ENCODE measurements at places on chromosomes 7 and 10. TPM values are rescaled to one million over a fixed set of nuclear protein-coding genes. Genes with fewer than 3 reads are reported as not detected.

GRCh38 chr10:28375399-28376354, 72.8 kb upstream of the MPP7 start:
- DNase-seq, result peak; percentile 74

- DNase-seq, result no peak
Observed at GRCh38 chr10:79387974-79388850, 40.9 kb downstream of the PPIF start.

DNA sequence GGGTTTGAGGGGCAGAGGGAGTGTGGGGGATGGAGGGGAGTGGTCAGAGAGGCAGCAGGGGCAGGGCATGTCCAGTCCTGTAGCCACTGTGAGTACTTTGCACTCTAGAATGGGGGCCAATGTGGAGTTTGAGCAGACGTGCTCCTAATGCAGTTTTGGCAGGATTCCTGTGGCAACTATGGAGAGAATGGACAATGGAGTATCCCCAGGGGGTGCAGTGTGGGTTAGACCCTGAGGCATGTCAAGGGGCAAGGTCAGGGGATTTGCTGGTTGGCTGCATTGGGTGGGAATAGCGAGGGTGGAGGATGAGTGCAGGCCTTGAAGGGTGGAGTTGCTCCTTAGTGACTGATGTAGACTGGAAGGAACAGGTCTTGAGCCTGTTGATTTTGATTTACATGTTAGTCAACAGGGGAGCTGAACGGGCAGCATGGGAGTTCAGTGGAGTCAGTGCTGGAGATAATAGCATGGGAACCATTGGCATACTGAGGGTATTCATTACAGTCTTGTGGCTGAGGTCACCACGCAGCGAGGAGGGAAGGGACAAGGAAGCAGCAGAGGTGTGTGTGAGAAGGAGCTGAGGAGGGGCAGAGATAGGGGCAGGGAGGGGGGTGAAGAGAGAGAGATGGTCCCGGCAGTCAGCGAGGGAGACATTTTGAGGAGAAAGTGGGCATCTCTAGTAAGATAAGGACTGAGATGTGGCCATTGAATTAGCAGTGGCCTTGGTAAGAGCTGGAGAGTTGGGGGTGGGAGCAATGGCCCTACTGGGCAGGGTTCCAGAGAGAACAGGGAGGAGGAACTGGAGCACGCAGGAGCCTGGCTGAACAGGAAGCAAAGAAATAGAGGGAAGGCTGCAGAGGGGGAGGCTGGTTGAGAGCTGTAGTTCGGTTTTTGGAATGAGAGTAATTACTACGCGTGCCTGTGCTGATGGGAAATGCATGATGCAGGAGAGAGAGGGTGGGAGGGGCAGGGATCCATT, 112.7 kb downstream of the CCNY start:
- DNase-seq, result no peak

- peak; percentile 58 for DNase-seq
Observed at GRCh38 chr10:127154831-127155620, 41.4 kb downstream of the INSYN2A start.

DNA sequence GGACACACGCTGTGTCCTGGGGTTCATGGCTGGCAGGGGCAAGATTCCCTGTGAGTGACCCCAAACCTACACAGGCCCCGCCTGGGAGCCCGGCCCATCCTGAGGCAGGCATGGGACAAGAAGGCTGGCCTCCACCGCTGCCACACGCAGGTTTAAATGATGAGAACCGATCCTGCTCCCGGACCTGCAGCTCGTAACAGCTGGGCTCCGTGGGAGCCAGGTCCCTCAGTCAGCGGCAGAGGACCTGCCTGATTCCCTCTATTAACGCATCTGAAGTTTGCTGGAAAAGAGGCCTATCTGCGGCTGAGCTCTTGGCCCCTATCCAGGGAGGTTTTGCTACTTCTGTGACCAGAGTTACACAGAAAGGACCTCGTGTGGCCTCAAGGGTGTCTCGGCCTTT, 112.3 kb downstream of the VIPR2 start:
- DNase-seq, result no peak

GRCh38 chr7:76086070-76086469, 38.2 kb downstream of the MDH2 start:
- peak; percentile 59 for DNase-seq

DNA sequence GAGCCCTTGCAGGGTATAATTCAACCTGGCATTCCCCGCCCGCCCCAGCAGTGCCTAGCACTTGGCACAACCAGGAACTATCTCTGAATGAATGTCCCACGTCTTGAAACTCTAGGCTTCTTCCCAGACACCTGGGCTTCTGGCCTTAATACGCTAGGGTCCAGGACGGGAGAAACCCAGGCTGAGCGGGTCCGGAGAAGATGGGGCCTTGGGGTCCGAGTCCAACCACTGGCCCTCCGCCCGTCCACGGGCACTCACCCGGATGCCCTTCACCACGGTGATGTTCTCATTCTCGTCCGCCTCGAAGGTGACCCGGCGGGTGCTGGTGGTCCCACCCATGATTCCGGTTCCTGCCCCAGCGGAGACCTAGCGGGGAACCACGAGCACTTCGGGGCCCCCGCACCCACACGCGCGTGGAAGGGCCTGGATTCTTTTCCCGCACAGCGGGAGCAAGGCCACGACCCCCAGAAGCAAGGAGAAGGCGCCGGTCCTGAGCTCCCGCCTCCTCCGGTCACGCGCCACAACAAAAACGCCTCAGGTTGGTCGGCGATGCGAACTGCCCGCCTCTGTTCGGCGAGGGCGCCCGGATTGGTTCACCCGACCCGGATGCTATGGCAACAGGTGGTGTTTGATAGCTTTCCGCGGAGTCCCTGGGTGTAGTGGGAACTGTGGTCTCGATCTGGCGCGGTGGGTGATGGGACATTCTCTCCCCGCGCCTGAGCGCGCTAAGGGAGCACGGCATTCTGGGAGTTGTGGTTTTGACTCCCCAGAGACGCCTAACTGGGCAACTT, at the start of gene CHCHD3:
Gene CHCHD3 (minus strand): TSS at position 492 of the 791 bp plus-strand sequence. CDS start 153 bp downstream, at position 339.
- peak; percentile 98 for DNase-seq

DNA sequence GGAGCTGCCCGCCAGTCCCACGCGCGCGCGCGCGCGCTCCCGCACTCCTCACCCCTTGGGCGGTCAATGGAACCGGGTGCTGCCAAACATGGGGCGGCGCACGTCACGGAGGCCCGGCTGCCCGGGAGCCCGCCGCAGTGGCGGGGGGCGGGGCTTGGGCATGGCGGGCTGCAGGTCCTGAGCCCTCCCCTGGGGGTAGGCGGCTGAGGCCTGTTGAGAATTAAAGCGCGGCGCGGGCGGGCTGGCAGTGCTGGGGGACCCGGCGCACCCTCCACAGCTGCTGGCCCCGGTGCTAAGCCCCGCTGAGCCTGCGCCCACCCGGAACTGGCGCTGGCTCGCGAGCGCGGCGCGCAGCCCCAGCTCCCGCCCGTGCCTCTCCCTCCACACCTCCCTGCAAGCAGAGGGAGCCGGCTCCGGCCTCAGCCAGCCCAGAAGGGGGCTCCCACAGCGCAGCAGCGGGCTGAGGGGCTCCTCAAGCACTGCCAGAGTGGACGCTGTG, 634.2 kb downstream of the ANKRD7 start:
- DNase-seq, result no peak

- DNase-seq, result no peak
Observed at GRCh38 chr7:131586259-131586658, 29.8 kb upstream of the PODXL start.

DNA sequence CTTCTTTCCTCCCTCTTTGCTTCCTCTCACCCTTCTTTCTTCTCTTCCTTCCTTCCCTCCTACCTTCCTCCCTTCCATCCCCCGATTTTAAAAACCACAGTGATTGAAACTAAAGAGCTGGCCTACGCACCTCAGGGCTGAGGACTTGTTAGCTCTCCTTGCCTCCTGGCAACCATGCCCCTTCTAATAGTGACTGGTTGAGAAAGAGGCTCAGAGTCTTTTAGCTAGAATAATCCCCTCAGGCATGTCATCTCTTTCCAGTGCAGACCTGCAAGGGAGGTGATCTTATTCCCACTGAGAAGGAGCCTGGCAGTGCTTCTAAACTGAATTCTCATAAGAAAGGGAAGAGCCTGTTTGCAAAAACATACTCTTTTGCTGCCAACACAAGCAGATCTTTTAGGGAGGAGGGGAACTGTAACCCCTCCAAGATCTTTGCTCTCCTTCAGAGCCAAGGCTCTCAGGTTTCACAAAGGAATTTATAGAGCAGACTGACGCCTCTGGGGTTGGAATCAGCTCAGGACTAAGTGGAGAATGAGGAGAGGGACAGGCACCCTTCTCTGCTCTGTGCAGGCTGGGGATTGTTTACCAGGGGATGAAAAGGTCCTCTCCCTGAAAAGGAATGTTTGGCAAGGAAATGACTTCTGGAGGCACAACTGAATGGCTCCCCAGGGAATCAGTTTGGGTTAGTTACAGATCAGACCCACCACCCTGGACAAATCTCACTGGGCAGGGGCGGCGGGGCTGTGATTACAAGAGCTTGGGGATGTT, 9.4 kb upstream of the ANKRD1 start:
- DNase-seq, result peak; percentile 75

DNA sequence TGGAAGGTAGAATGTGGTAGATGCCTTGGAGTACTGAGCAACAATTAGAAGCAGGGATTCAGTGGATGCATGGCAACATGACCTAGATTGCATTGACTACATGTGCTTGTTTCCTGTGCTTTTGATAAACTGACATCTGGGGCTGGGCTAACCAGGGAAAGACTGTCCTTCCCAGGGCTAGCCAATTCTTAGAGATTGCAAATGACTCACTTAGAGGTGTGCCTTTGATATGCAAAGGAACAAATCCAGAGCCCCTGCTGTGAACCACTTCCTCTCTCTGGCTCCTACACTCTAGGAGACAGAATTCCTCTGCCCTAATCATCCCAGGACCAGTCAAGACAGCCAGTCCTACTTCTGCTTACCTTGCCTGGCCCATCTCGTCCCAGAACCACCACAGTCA, 651.5 kb downstream of the LRMDA start:
- peak; percentile 29 for DNase-seq

DNA sequence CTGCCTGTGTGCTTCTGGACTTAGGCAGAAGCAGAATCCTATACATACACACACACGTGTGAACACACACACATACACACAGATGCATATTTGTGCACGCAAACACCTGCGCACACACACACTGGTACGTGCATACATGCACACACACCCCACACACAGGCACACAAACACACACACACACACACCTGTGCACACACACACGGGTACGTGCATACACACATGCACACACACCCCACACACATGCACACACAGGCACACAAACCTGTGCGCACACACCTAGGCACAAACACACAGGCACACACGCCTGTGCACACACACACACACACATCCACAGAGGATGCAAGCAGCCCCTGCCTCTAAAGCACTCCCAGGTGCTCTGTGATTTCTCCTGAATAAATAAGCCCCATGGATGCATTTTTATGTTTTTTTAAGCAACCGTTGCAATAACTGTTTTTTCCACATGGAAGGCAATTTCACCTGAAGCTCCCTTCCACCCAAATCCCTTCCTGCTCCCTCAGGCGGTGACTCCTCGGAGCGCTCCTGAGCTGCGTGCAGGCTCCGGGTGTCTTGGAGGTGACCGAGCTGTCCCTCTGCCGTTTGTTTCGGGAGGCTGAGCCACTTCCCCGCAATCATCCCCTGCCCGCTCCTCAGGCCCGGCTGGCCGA, 41.5 kb upstream of the PDGFA start:
- DNase-seq, result no peak

DNA sequence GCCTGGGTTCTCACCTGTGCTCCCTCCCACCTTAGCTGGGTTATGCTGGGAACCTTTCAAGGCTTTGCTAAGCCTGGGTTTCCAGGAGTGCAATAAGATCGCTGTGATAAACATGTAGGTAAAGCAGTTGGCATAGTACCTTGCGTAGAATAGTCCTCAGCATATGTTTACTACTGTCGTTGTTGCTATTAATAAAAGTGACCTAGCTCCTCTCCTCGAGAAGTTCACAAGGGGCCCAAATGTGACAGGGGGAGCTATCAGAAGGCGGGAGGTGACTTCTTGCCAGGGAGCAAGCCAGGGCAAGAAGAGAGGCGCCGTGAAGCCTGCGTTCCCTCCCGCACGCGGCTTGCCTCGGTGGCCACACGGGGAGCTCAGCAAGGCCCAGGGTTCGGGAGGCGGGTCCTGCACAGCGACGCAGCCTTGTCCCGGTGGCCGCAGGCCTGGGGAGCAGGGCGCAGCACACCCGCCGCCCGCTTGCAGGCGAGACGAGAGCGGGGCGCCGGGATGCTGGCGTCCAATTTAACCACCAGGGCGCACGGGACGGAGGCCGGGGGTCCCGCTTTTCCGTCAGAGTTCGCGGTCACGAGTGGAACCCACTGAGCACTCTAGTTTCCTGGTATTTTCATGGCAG, 106.2 kb downstream of the SNX10 start:
- no peak for DNase-seq

GRCh38 chr7:111883241-111883640, 320.9 kb upstream of the IMMP2L start:
- DNase-seq, result no peak

GRCh38 chr7:149719050-149719899, 54.1 kb downstream of the ZNF467 start:
- peak; percentile 76 for DNase-seq

- DNase-seq, result no peak
Observed at GRCh38 chr10:22959292-22959691, 31.4 kb downstream of the ARMC3 start.

- no peak for DNase-seq
Observed at GRCh38 chr10:59611048-59611447, 98.6 kb downstream of the SLC16A9 start.

DNA sequence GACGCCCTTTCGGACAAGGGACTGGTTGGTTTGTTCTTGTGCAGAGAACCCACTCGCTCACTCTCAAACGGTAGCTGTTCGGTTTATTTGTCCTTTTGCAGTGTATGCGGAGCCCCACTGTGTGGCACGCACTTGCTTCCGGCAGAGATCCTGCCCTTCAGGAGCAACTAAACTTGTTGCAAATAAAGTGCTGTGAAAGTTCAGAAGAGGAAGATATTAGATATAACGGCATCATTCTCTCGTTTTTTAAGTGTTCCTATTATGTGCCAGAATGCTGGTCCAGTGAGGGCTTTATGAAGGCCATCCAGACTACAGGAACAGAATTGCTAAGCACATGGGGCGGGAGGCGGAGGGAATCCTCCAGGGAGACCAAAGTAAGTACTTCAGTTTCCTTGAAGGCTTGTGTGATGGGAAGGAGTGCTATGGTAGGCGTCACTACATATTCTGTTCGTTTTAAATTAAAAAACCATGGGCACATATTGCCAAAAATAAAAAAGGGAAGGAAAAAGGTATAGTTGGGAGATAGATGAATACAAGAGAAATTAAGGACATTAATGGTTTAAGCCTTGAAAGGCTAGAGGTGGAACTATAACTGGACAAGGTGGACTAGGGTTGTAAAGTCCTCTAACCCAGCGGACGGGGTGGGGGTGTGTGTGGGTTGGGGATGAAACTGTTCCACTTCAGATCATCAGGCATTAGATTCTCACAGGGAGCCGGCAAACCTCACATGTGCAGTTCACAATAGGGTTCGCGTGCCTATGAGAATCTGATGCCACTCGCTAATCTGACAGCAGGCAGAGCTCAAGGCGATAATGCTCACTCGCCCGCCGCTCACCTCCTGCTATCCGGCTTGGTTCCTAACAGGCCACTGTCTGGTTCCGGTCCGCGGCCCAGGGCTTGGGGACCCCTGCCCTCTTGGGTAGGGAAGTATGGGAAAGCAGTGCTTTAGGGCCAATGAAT, 704 bp upstream of the ERLIN1 start:
- peak; percentile 41 for DNase-seq

GRCh38 chr7:46934198-46934825, 647.6 kb downstream of the TNS3 start:
- DNase-seq, result peak; percentile 53

Gene EPO
- total RNA-seq, result not detected

Gene AHR
- 67.2 TPM for total RNA-seq

Gene DPP6
- total RNA-seq, result not detected

Gene STARD3NL
- 69.7 TPM for total RNA-seq

Gene CYP3A7
- total RNA-seq, result not detected

Gene SPOCK2
- total RNA-seq, result not detected

Gene RBP3
- not detected for total RNA-seq

Gene FAM25A
- not detected for total RNA-seq

Gene PLCE1
- 4.5 TPM for total RNA-seq
